ENCODE measurements at places on chromosomes 6 and 20.

DNA sequence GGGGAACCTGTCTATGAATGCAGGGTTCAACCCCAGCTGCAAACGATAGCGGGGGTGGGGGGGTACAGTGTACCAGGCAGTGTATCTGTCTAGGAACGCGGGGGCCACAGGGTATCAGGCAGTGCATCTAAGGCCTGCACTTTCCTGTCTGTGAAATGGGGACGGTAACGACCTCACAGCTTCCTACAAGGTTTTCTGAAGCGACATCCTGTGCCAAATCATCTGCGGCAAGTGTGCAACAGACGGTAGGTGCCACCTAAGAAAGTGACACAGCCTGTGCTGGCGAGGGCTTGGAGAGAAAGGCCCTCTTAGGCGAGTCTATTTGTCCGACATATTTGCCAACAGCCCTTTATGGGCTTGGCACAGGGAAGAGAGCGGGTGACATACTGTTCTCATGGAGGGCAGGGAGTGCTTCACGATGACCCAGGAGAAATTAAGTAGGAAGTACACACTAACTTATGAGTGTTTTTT is 3.8 kb downstream of the DIDO1 start:
- no peak for DNase-seq

GRCh38 chr6:145071836-145072235 is 663.5 kb downstream of the EPM2A start:
- DNase-seq: no peak

DNA sequence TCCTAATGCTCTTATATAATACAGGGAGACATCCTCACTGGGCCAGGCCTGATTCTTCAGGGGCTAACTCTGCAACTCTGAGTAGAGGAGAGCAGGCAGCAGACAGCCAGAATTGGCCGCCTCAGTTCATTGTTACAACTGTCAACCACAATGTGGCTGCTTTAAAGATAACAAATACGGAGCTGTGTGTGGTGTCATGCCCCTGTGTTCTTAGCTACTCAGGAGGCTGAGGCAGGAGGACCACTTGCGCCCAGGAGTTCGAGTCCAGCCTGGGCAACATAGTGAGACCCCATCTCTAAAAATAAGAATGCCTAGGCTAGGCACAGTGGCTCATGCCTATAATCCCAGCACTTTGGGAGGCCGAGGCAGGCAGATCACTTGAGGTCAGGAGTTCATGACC is 34.3 kb downstream of the CEP250 start:
- DNase-seq: no peak

DNA sequence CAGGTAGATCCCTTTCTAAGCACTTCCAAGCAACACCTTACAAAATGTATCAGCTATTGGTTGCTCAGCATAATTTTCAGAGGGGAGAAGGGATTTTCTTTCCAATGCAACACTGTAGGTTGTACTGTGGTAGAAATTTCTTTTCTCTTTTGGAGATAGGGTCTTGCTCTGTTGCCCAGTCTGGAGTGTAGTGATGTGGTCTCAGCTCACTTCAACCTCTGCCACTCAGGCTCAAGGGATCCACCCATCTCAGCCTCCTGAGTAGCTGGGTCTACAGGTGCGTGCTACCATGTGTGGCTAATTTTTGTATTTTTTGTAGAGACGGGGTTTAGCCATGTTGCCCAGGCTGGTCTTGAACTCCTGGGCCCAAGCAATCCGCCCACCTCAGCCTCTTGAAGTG is 16.3 kb downstream of the RAD21L1 start:
- DNase-seq: no peak

- no peak for DNase-seq
Measured at GRCh38 chr6:3329393-3330051, 70.8 kb downstream of the PSMG4 start.

DNA sequence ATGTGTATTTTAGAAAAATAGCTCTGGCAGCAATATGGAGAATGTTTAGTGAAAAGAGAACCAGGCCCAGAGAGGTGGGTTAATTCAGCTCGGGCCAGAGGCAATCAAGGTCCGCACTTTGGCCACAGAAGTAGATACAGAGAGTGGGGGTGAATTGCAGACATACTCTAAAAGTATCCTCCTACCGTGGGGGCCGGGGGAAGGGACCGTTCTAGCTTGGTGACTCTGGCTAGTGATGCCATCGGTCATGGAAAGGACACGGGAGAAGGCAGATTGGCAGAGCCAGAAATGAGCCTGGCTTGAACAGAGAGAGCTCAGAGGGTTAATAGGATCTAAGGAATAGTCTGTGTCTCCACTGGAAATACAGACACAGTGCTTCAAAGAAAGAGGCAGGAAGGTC is 173.1 kb downstream of the MTHFD1L start:
- DNase-seq: no peak

DNA sequence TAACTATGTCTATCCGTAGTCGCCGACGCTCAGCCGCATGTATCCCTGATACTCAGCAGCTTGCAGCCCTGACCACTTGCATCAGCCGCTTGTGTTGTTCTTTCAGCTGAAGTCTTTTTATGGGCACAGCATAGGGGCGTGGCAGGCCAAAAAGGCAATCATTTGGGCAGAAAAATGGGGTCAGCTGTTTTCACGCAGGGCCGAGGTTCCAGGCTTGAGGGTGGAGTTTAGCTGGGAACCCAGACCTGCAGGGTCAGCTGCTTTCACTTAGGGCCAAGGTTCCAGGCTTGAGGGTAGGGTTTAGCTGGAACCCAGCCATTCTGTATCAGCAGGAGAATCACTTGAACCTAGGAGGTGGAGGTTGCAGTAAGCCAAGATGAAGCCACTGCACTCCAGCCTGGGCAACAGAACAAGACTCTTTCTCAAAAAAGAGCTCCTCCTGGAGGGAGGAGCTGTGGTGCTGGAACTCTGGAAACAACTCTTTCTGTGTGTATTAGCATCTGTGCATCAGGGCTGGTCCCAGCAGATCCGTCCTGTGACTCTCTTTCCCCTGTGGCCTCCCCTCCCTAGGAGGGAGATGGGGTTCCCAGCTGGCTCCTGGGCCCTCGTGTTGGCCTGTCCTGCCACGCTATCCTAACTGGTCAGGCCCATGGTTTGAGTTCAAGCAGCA is 56.9 kb upstream of the PRND start:
- DNase-seq: no peak

DNA sequence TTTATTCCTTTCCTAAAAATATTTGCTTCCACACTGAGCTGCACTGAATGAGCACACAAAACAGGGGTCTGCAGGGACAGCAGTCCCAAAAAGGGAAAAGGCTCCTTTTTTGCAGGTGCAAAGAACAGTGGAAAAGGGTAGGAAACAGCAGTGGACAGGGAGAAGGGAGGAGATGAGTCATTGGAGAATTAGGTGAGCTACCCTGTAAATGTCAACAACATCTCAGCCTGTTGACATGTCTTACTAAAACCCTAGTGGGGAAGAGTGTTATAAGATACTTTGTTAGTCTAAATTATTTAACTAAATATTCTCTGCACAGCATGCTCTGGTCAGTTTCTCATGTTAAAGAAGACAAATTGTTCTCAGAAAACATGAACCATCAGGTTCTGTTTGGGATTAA is 151.5 kb upstream of the FBXL4 start:
- DNase-seq: no peak

GRCh38 chr20:10594296-10594868 is 79.4 kb downstream of the JAG1 start:
- no peak for DNase-seq

Measured in activated CD8-positive, alpha-beta memory T cell treated with anti-CD3 and anti-CD28 coated beads for 1 hour (primary cell).